ENCODE measurements at places on chromosomes 12 and 14.
A peak's percentile ranks its signal among the peaks of the same experiment; 100 is the strongest.

GRCh38 chr12:116325336-116325664, 47.8 kb upstream of the MED13L start:
- peak; percentile 41 for DNase-seq

GRCh38 chr12:8914716-8915526, 612 bp downstream of the PHC1 start:
- DNase-seq = peak; percentile 80

DNA sequence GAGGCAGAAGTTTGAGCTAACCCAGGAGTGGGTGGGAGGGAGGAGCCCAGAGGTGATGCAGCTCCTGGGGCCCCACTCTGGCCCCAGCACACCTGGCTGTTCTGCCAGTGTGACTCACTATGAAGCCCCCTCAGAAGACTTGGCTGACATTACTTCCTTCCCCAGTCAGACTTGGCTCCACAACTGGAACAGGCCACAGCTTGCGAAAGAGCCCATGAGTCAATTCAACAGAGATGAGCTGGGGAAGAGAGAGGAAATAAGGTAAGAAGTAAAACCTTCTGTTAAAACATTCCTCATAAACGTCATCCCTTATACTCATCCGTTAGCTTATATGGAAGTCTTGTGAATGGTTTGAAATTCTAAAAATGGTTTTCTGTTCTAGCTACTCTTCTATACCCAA, 245.9 kb downstream of the ADAMTS20 start:
- DNase-seq = no peak

DNA sequence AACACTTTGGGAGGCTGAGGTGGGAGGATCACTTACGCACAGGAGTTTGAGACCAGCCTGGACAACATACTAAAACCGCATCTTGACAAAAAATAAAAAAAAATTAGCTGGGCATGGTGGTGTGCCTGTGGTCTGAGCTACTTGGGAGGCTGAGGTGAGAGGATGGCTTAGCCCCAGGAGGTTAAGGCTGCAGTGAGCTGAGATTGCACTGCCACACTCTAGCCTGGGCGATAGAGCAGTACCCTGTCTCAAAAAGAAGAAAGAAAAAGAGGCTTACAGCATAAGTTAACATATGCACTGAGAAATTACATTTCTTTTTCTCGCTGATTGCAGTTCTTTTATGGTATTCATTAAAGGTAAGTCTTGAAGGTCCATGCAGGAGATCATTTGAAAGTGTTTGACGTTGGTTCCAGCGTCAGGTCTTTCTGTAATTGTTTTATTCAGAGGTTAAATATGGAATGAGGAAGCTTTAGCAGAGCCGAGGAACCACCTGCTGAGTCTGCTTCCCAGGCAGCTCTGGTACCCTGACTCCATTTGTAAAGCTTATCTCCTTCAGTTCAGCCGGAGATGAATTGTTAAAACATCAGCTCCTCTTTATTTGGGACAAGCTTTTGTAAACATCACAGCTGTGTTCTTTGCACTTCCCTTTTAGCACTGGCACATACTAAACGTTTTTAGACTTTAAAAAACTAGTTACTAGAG, 18.5 kb downstream of the SFSWAP start:
- DNase-seq = no peak

GRCh38 chr12:45337835-45338234, 121.9 kb downstream of the ANO6 start:
- no peak for DNase-seq

Data from GM19239 (cell line).